ENCODE measurements at places on chromosomes 12 and 14.

GRCh38 chr14:25381498-25381897 is 331.6 kb upstream of the STXBP6 start:
- DNase-seq: no peak

- DNase-seq: no peak
Observed at GRCh38 chr12:57473392-57473791, 6.3 kb downstream of the ARHGAP9 start.

GRCh38 chr14:61233436-61233956 is 47.6 kb downstream of the TMEM30B start:
- no peak for DNase-seq

DNA sequence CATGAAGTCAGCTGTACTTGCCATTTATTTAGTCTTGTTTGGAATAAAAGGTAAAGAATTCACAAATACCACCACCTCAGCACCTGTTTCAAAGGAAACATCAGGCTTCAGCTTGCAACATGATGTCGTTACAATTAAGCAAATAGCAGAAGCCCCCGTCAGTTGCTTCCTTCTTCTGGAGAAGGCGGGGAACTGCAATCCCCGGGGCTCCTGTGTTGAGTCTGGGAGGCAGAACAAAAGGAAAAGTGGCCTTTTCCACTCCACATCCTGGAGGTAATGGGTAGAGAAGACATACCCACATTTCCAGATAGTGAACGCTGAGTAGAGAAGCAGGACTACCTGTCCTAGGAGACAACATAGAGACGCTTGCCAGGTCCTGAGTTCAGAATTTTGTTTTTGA is 92.8 kb downstream of the DNAH10 start:
- no peak for DNase-seq

DNA sequence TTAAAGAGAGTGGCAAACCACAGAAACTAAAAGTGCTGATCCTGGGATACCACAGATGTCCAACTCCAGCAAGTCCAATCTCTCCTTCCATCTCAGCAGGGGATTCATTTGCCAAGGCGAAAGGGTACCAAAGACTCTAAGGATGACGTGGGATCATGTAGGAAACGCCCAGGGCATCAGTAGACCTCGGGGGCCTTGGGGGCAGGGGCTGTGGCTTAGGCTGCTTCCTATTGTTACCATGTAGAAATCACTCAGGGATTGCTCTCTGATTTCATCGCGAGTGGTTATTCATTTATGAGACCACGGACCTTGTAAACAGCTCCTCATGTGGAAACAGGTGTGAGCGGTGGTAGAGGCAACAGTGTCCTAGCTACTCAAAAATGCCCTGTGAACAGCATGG is 149.3 kb upstream of the FKBP4 start:
- no peak for DNase-seq

DNA sequence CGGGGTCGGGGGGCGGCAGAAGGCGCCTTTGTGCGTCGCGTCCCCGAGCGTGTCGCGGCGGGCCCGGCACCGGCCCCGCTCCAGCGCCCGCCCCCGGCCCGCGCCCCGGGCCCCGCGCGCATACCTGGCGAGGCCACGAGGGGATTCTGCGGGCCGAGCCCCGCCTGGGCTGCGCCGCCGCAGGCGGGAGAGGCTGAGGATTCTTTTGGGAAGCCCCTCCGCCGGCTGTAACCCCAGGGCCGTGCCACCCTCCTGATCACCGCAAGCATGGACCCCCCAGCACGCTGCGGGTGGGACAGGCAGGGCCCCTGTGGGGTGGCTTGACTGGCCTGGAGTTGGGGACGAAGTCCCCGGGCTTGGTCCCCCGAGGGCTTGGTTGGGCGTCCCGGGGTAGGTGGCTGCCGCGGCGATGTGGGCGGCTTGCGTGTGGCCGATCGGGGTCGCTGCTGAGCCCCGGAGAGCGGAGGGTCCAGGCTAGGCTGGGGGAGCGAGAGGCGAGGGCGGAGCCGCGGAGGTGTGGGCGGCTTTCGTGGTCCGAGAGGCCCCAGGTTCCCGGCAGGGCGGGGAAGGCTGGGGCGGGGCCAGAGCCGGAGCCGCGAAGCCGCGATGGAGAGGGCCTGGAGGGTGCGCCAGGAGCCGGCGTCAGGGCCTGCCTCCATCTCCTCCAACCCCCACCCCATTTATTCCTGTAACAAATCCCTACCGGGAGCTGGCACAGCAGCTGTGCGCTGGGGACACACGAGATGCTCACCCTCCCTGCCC is 28.4 kb upstream of the GPR132 start:
- peak; percentile 86 for DNase-seq
